CD4-positive, alpha-beta T cell treated with Interleukin-17A for 1 hour (primary cell): ENCODE measurements at places on chromosomes 1 and 21.

GRCh38 chr1:156246781-156247459 lies 936 bp downstream of the PAQR6 start:
- no peak for DNase-seq

GRCh38 chr1:11151826-11152612 lies 37.1 kb upstream of the ANGPTL7 start:
- DNase-seq, result no peak

DNA sequence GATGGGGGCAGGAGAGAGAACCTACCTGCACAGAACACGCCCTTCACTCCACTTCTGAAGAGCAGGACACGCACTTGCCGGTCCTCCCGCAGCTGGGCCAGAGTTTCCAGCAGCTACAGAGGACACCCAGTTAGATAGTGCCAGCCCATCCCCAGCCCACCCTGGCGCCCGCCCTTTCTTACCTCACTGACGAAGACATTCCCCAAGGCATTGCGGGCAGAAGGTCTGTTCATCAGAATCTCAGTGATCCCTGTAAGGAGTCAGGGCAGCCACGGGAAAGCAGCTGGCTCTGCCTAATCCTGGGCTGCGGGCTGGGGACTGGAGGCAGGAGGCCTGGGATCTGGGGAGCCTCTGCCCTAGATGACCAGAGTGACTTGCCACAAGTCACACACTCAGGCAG lies 10.0 kb downstream of the ECHDC2 start:
- DNase-seq, result no peak

DNA sequence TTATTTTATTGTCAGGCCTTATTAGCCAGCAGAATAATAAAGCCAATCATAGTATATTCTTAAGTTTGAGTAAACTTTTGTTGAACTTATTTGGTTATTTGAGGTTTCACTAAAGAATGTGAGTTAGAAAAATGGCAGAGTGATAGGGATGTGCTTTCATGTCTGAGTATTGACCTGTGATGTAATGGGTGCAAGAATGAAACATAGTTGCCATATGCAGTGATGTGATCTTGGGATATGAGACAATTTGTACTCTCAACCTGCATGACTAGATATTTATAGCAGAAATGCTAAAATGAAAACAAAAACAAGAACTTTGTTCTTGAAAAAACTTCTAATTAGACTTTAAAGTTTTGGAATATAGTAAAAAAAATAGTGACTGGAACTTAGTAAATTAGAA lies 97.9 kb downstream of the DISP1 start:
- no peak for DNase-seq

GRCh38 chr21:27277110-27277509 lies 310.2 kb upstream of the ADAMTS5 start:
- no peak for DNase-seq

DNA sequence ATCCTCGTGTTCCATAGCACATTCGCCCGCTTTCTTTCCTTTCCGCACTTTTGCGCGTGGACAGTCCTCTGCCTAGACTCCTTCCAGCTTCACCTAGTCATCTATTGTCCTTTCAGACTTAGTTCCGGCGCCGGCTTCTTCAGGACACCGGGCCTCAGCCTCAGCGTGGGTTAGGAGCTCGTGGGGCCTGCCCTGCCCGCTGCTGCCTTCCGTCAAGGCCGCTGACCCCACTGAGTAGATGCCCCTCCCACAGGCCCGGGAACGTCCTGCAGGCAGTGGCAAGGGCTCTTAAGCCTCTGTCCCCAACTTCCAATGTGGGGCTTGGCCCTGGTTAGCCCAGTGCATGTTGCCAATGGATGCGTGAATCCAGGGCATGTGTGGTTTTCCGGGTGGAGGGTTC lies 11.4 kb downstream of the DMRTB1 start:
- DNase-seq, result no peak

GRCh38 chr1:209626346-209627026 lies 25.7 kb downstream of the LAMB3 start:
- DNase-seq, result no peak

DNA sequence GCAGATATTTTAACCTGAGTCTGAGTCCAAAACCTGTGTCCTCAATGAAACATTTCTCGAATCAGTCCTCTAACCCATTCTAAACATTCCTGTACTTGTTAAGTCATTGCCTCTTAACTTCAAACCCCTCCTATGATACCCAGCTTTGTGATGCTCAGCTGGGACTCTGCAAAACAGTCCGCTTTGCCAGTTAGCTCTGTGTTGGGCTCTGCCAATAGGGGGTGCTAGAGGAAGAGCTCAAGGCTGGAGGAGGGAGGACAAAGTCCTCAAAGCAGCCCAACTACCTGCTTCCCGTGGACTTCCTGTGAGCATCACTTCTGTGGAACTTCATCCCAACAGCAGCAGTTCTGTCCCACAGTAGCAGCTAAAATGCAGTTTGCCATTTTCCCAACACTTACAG lies 38.1 kb upstream of the SYT14 start:
- DNase-seq, result no peak

DNA sequence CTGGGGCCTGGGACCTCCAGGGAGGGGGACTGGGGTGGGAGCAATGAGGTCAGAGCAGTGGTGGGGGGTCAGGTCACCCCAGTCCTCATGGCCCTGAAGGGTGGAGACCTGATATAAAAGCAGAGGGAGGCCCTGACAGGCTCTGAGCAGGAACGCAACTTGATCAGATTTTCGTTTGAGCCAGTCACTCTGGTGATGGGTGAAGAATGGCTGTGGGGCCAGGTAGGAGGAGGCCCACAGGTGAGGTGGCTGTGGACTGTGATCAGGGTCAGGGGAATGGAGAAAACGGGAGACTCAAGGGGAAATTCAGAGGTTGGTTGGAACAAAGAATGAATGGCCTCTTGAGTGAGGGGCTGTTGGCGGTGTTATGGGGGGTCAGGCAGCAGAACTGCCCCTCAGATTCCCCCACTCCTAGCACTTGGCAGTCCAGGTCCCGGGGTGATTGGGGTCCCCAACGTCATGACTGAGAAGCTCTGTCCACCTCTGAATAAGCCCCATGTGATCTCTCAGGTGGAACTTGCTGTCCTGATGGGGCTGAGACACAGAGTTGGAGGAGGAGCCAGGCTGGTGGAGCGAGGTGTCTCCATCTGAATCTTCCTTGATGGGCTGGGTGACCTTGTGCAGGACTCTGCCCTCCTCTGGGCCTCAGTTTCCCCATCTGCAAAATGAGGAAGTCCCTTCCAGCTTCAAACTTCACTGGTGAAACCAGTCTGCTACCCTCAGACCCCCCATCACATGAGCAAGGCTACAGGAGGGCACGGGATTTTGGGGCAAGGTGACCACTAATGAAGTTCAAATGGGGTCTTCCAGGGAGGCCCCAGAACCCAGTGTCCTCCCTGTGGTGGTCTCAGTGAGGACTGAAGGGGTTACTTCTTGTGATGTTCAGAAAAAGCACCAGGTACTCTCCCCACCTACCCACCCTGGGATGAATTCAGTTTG lies 683.0 kb downstream of the MATN1 start:
- no peak for DNase-seq

- DNase-seq, result no peak
Measured at GRCh38 chr1:213693864-213694263, 293.9 kb upstream of the PROX1 start.

DNA sequence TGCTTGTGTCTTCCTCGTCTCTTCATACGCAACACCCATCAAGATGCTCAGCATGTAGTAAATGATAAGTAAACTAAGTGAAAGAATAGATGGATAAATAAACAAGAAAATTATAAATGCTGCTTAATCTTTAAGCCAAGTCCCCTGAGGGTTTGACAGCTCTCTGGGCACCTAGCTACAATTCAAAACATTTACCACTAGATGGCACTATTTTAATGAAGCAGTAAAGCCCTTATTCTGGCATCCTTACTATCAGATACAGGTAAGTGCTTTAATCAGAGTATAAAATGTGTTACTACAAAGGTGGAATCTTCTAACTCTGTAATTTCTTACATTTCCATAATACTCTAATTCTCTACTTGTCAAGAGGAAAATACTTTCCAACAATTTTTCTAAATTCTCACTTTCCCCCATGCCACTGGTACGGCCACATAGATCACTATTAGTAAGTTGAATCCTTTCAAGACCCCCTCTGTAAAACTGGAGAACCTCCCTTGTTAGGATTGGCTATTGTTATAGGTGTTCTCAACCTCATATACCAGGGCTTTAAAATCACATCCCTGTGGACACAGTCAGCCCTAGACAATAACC lies 137.8 kb downstream of the BARHL2 start:
- peak; percentile 44 for DNase-seq

- DNase-seq, result no peak
Measured at GRCh38 chr21:20882462-20883407, 115.5 kb upstream of the NCAM2 start.

DNA sequence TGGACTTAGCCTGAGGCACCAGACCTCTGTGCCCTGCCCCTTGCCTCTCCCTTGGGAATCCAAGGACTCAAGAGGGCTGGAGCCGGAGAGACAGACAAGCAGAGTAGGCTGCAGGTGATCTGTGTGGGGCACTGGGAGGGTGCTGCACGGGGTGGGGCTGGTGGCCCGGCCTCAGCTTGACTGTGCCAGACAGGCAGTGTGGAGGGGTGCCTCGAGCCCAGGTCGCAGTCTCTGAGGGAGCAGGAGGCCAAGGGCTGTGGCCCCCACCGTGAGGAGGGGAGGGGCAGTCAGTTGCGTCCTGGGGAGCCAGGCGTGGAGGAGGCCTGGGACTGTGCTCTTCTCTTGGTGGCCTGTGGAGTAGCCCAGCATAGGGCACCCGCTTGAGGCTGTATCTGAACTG lies 4.0 kb downstream of the GABRD start:
- DNase-seq, result no peak

GRCh38 chr21:39681257-39681656 lies 63.7 kb upstream of the IGSF5 start:
- no peak for DNase-seq

DNA sequence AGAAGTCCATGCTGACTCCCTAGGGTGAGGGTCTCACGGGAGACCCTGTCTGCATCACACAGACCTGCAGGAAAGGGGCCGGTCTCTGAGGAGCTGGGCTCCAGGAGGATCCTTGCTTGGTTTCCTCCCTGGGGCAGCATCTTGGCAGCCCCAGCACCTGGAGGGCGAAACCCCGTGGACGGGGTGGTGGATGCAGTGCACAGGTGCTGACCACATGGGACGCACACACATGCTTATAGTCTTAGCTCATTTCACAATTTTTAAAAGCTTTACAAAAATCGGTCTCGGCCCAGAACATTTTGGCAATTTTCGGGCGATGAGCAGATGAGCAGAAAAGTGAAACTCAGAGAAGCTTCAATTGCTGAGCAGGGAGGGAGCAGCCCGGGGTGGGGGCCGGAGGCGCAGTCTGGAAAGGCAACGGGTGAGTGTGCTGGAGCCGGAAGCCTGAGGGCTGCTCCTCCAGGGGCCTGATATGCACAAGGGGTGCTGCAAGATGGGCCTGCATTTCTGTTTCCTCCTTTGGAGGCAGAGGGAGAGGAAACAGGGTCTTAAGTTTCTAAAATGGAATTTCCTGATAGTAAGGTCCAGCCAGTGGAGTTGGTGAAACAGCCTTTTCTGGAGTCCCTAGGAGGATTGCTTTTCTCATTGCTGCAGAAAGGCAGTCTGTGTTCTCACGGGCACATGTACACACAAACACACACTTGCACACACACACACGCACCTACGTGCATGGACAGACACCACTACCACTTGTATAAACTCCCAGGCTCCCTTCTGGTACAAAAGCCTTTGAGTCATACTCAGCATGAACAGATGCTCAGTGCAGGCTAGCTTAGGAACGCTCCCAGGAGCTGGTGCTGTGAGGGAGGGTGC lies 60.6 kb downstream of the SCCPDH start:
- no peak for DNase-seq

DNA sequence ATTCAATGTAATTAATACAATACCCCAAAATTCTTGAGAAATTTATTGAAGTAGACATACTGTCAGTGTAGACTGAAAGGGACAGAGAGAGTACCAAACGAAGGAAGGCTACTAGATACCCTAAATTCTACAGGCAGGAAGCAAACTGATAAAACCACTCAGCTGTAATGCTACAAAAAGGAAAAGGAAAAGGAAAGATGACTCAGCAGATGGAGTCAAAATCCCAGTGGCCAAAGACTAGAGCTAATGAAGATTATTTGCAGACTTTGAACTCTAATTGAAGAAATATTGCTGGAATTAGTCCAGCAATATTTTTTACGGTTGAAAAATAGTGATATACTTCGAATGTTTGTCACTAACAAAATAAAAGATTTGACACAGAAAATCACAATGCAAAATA lies 671.9 kb downstream of the BRINP3 start:
- DNase-seq, result no peak

GRCh38 chr21:34109075-34109474 lies 35.7 kb downstream of the MRPS6 start:
- DNase-seq, result no peak

GRCh38 chr1:17826165-17826488 lies 71.0 kb downstream of the ACTL8 start:
- no peak for DNase-seq

- no peak for DNase-seq
Measured at GRCh38 chr1:204928671-204929486, 58.2 kb downstream of the NFASC start.

GRCh38 chr1:68516066-68516465 lies 19.2 kb upstream of the DEPDC1 start:
- no peak for DNase-seq

- no peak for DNase-seq
Measured at GRCh38 chr1:90175490-90176167, 180.7 kb downstream of the ZNF326 start.

DNA sequence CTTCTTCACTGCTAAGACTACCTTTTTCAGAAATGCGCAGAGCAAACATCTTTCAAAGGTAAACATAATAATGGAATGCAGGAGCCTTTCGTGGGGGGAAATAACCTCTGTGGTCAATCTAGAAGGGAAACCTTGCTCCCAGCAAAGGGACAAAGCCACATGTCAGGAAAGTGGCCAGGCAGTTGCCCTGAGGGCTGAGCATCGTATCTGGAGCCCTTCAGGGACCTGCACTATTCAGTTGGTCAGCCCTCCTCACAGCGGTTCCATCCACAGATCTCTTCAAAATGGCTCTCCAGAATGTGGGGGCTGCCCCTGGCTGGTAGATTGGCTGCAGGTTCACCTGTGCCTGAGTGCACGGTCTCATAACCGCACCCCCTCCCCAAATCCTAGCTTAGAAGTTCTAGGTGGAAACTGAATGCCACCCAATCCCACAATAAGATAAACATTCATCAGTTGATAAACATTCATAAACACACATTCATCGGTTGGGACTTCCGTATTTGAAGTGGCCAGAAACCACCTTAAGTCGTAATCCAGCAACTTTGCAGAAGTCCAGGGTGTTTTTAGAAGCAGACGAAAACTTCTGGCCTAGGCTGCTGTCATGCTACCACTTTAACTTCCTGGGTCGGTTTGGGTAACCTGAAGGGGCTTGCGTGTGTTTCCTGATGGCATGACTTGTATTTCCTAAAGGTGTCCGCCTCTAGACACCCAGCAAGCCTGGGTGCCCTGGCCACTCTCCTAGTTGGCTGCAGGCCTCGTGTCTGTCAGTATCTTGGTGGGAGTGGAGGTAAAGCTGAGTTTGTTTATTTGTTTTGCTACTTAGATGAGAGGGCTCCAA lies 50.5 kb downstream of the RASSF5 start:
- peak; percentile 62 for DNase-seq

GRCh38 chr1:57124768-57125446 lies 159.1 kb upstream of the C8B start:
- DNase-seq, result no peak

- DNase-seq, result no peak
Measured at GRCh38 chr1:2452201-2452931, 23.7 kb upstream of the PLCH2 start.
